Stimulated activated CD8-positive, alpha-beta memory T cell treated with anti-CD3 and anti-CD28 coated beads, Interleukin-4, amount 100 ng/mL, for 1 hour (primary cell): ENCODE measurements at places on chromosomes 3 and 15.

- no peak for DNase-seq
Observed at GRCh38 chr15:40498418-40498817, 27.6 kb downstream of the CHST14 start.

GRCh38 chr3:197136744-197137143, 107.1 kb upstream of the MELTF start:
- DNase-seq = no peak

GRCh38 chr3:187102073-187102634, 37.1 kb downstream of the RPL39L start:
- DNase-seq = no peak

DNA sequence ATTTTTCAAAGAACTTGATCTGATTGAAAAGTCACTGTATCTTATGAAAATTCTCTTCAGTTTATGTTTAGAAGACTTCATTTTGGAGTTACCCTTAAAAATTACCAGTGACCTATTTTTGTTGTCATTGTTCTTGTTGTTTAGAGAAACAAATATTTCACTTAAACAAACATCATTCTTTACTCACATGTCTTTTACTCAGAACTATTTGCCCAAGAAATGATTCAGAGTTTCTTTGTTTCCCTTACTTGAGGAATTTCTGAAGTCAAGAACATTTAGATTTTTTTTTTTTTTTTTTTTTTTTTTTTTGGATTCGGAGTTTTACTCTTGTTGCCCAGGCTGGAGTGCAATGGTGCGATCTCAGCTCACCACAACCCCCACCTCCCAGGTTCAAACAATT, 259.6 kb upstream of the UBE2E1 start:
- DNase-seq = no peak
